ENCODE measurements at places on chromosomes 2 and 18.

- DNase-seq: no peak
These were observed 6.9 kb downstream of the OTX1 start for GRCh38 chr2:63057249-63058143.

- DNase-seq: no peak
These were observed 258.9 kb downstream of the METTL4 start for GRCh38 chr18:2312440-2312839.

- no peak for DNase-seq
These were observed 31.5 kb upstream of the ATIC start for GRCh38 chr2:215280326-215280725.

GRCh38 chr18:47403949-47404348, 152.5 kb upstream of the SKOR2 start:
- DNase-seq: no peak

DNA sequence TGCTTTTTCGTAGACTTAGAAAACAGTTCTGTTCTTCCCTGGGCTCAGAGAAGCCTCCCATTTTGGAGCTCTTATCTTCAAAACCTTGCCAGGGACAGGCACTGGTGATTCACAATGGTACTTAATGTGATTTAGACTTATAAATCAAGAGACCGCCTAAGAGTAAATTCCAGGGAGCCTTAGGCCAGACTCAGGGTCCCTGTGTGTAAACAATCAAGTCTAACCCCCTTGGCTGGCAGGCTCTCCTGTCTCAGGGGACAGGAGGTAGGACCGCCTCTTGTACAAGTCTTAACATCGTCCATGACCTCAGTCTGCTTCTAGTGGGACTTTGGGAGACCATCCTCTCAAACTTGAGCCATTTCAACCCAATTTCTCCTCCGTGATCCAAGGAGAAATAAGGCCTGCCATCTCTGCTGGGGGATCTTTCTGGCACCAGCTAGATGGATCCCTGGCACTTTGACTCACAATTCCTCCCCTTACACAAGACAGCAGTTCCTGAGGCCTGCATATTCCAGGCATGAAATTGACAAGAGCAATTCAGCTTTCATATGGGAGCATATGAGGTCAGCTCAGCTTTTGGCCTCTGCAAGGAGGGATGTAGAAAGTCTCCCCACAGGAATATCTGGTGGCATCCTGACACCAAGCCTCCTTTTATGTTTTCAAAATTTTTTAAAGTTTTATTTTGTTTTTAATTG, 487.0 kb downstream of the TNS1 start:
- no peak for DNase-seq

- no peak for DNase-seq
These were observed 13.7 kb upstream of the PRELID3A start for GRCh38 chr18:12393998-12394397.

DNA sequence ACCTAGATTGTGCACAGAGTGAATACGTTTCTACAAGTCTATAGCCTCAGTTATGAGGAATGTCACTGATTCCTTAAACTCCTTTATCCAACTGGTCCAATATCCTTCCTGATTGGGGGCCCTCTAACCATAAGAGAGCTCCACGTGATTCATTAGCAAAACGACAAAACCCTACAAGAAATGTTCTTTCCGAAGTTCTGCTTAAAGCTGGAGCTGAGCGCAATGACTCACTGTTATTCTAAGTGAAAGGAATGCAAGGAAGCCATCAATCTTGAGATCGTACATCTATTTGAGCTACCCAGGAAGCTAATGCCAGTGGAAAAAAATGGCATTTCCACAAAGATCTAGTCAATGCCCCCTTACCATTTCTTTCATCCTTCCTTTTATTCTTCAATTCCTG, 354.9 kb upstream of the CDH20 start:
- DNase-seq: no peak

DNA sequence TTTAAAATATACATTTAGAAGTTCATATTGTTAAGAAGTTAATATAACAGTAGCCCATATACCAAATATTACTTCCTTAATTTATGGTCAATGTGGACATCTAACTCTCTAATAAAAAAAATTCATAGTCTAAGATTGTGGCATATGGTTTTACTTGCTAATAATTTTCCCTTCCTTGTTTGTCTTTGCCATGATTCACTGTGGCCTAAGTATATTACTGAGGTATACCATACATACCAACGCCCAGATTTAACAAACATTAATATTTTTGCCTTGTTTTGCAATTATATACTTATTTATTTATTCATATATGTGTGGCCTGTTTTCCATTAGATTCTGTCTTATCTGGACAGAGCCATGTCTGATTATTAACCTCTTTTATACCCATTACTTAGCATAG, 54.6 kb upstream of the CCDC150 start:
- no peak for DNase-seq

DNA sequence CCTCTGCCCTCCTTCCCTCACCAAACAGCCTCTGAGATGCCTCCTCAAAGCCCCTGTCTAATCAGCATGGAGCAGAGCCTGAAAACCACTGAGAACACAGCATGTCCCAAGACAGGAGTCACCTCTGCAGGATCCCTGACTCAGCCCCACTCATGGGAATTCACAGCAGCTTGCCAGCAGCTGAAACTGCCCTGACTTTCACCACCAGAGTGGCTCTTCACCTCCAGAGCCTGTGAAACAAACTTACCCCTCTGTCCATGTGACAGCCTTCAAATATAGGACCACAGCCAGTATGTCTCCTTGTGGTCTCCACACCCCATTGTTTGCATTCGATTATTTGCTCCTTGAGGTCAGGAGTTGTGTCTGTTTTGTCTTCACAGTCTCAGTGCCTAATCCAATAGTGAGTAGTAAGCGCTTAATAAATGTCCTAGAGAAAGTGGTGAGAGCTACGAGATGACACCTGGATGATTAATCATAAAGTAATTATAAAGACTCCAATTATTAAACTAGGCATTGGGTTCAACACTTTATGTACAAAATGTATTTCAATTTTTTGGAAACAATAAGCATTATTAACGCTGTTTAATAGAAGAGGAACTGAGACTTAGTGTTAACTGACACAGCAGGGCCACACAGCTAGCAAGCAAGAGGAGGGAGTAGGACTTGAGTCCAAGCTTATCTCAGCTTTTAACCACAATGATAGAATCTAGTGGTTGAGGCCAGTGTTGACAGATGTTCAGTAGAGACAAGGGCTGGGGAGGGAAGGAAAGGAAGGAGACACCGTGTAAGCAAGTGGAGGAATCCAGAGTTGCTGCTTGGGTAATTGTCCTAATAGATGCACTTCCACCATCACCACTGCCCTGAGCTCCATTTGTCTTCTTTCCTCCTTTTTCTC, 358.7 kb upstream of the TNP1 start:
- no peak for DNase-seq

DNA sequence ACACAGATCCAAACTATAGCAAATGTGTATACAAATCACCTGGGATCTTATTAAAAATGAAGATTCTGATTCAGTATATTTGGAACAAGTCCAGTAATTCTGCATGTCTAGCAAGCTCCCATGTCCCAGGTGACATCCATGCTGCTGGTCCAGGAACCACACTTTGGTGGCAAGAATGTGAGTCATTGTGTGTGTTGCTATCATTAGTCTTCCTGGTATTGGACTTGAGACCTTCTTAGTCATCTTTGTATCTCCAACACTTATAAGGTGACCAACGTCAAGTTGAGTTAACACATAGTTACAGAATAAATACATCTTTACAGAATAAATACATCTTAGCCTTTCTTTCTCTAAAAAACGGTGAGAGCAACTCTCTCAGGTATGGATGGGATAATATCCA, 107.9 kb upstream of the NDUFV2 start:
- no peak for DNase-seq

- DNase-seq: no peak
These were observed 774.1 kb downstream of the METTL4 start for GRCh38 chr18:1797235-1797634.

GRCh38 chr2:151478011-151478410, 68.3 kb downstream of the RIF1 start:
- no peak for DNase-seq

DNA sequence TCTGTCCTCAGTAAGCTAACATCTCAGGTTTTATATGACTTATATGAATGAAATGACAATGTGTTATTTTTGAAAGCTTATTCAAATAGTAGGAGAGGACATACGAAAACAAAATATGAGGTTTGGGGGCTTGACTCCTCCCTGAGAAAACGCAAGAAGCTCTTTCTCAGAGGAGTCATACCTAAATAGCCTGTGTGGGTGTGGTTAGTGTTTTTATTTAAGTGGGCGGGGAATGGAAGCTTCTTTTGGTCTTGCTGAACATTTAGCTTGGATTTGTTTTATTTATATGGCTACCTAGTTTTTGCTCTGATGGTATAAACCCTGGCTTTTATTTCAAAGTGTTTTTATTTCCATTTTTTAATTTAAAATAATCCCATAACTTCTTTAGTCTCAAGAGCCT, 72.1 kb upstream of the DSG1 start:
- DNase-seq: no peak

DNA sequence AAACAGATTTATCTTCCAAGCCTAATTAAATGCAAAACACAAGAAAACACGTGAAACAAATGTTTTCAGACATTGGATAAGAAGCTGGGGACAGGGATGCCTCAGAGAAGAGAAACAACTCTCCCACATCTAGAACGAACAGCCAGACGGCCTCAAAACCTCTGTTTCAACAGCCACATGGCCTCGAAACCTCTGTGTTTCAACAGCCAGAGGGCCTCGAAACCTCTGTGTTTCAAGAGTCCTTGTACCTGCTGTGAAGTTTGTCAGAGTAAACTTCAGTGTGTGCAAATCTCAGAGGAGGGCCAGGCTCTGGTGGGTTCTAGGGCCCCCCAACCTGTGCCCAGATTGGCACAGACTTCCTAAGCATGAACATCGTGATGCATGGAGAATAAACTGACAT, 43.3 kb upstream of the NFATC1 start:
- no peak for DNase-seq

- DNase-seq: no peak
These were observed 64.0 kb upstream of the POMC start for GRCh38 chr2:25232248-25232825.

DNA sequence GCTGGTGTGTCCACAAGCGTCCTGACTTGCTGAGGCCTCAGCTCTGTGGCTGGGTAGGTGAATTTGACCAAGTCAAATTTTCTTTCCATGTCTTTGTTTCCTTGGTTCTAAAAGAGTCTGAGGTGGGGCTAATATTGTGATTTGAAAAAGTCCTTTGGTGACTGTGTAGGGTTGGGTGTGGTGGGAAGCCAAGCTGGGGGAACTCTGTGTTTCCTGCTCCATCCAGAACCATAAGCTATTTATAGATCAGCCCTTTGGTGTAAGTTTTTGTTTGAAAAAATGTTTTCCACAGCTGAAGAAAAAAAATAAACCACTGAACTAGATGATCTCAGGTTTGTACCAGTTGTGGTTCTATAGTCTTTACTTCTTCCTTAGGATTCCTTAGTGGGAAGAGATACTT, 462.7 kb downstream of the TGIF1 start:
- DNase-seq: no peak

DNA sequence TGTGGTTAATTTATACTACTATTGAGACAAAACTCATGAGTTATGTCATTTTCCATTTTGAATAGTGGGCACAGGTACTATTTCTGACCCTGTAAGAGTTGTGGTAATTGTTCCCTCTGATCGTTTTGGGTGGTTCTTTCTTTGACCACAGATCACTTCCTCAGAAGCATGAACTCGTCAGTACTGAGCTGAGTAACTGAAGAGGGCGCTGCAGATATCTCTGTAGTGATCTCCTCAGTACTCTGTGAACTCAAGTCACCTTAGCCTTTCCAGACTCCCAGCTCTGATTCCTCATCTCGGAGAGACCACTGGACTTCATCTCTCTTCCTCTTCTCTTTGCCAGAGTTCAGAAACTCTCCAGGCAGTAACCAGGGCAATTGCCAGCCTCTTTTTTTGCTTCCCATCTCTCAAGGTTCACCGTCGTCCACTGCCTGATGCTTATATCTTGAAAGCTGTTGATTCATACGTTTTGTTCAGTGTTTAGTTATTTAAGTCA, 9.4 kb upstream of the IL1RL1 start:
- DNase-seq: no peak

DNA sequence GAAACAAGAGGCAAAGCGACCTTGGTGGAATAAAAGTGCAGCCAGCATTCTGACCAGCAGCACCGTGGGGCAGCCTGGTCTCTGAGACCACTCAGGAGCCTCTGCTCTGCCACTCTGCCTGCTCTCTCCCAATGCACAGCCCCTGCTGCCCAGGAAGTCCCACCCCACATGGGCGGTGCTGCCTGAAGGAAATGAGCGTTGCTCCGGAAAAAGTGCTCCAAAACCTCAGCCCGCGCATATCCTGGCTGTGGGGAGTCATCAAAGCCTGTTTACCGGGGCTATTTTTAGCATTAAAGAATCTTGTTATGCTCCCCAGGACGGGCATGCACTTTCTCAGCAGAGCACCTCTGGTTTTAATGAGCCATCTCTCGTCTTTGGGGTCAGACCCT, 54.5 kb downstream of the EPAS1 start:
- DNase-seq: peak; percentile 42

DNA sequence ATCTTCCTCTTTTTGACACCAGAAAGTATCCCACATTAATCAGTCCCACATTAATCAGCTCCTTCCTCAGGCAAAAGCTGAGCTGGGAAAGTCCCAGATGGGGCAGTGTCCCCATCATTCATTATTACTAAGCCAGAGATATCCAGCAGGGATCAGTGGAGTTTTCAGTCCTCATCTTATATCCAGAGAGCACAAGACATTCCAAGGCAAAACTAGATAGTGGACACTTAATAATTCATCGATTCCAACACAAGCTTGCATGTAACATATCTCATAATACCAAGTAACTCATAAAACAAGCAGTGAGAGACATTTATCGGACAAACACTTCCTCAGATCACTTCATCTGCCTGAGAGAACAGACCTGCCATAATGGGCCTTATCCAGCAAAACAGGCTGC, 53.1 kb downstream of the MCFD2 start:
- DNase-seq: no peak

DNA sequence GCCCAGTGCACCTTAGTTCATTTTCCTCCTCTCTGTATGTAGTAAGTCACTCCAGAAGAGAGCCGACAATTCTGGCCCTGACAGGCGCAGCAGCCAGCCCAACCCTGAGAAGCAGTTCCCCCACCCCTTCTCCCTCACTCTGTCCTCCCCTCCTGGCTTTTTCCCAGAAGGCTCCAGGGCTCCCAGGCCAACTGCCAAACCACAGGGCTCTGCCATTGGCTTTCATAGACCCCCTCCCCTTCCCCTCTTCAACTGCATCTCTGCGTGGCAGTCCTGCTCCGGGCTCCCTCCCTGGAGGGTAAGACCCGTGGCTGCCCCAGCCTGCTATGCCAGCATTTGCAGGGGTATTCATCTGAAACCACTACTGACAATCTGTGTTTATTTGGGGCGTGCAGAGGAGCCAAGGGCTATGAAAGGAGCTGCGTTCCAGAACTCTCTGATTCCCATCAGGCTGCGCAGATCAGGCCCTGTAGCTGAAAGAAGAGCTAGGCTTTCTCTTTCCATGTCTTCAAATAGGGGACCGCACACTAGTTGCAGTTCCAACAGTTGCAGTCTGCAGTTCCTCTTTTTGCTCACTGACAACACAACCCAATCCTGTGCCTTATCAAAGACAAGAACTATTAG, 388.6 kb upstream of the TNP1 start:
- no peak for DNase-seq

GRCh38 chr2:88698498-88699233, 7.2 kb downstream of the RPIA start:
- DNase-seq: no peak

- no peak for DNase-seq
These were observed 110.6 kb downstream of the C2orf74 start for GRCh38 chr2:61272421-61273070.

- DNase-seq: no peak
These were observed 453.3 kb upstream of the SALL3 start for GRCh38 chr18:78526275-78526674.

Measured in activated T-helper 1 cell treated with anti-CD3 and anti-CD28 coated beads, Interleukin-2, amount 50 U/mL, for 16 hours (primary cell).